Left renal cortex interstitium (tissue), 4 donors: ENCODE measurements at places on chromosomes 5 and 9.

- no peak for DNase-seq
Observed at GRCh38 chr5:175377816-175378215, 66.2 kb downstream of the DRD1 start.

DNA sequence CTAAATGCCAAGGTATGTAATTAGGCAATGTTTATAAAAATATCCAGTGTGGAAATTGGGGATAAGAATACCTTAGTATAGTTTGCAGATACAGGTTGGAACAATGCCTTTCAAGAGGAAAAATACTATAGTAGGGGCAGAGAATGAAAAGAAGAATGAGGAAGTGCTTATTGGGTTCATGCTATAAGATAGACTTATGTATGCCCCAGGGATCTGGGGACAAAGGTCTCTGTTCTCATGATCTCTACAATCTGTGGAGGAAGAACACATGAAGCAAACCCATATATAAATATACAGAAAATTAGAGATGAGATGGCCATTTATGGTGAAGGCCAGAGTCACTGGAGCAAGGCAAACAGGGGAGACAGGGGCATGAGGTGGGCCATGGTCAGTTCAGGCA lies 106.5 kb upstream of the DAB2 start:
- DNase-seq = no peak

- no peak for DNase-seq
Observed at GRCh38 chr9:68726489-68726888, 21.4 kb downstream of the PIP5K1B start.

GRCh38 chr5:16160706-16161105 lies 18.9 kb downstream of the MARCHF11 start:
- DNase-seq = no peak

- no peak for DNase-seq
Observed at GRCh38 chr5:45437752-45438151, 258.4 kb downstream of the HCN1 start.

DNA sequence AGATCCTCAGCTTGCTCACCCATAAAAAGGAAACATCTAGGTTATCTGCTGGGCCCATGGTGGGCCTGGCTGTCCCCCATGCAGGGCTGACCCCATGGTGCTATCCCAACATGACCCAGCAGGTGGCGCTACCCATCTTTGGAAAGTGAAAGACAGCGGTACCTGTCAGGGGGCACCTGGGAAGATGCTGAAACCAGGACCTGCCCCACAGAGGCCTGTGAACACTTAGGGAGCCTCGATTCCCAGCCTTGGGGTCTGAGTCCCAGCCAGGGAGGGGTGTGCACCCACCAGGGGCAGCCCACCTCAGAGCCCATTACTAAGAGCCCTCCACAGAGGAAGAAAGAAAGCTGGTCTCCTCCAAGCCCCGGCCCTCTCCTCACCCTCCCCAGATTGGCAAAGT lies 46.6 kb upstream of the IPPK start:
- no peak for DNase-seq

DNA sequence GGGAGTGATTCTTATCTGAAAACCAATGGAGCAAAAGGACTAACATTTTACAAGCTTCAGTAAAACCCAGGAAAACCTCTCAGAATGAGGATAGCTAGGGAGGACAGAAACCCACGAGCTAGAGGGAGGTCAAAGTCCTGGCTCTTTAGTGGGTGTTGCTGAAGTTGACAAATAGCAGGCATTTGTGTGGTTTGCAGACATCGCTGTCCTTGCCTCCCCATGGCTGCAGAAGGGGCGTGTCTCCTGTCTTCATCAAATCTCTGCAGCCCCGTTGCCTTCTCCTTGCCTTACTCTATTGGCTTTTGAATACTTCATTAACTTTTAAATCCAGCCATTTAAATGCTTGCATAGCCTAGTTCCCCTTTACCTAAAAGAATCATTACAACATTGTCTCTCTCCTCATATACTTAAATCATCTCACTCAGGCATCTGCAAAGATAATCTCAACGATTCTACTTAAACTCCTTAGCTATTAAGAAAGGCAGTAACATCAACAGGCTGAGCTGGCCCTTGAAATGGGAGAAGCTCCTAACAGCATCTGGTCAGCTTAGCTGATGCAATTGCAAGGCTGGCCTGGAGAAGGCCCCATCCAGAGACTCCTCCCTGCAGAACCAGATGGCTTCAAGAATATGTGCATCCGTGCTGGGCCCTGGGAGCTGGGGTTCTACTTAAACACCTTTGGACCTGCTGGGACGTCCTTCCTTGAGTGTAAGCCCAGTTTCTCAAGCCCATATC lies 152.8 kb upstream of the TAS2R1 start:
- DNase-seq = no peak

GRCh38 chr9:110933350-110934001 lies 104.8 kb downstream of the LPAR1 start:
- no peak for DNase-seq

- DNase-seq = no peak
Observed at GRCh38 chr5:930866-931265, 38.2 kb downstream of the TRIP13 start.

DNA sequence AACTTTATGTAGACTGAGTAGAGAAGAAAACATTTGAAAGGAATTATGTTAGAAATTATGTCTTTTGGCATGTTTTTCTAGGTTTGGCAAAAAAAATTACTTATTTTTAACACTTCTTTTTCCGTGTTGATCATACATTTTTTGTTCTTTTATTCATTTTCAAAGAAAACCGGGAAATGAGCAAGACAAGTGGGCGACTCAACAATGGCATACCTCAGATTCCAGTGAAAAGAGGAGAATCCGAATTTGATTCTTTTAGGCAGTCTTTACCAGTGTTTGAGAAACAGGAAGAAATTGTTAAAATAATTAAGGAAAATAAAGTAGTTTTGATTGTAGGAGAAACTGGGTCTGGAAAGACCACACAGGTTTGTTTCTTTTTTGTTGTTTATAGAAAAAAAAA lies 12.9 kb downstream of the YTHDC2 start:
- DNase-seq = no peak

DNA sequence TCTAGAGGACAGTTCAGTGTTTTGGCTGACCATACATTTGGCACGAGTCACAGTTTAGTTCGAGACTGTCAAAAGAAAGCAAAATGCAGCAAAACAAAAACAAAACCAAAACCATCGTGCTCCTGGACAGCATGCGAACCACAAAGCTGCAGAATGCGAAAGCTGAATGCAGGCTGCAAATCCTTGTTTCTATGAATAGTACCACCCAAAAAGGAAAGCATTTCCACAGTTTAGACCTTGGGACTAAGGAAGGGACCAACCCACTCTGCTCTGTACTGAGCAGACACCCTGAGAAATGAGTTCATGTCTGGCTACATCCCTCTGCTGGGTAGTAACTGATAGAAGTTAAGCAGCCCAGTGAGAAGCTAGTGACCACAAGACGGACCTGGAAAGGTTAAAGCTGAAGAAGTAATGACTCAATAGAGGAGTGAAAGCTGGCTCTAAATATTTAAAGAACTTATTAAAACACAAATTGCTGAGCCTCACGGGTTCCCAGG lies 3.9 kb downstream of the GCNT4 start:
- no peak for DNase-seq

- no peak for DNase-seq
Observed at GRCh38 chr9:23493219-23493618, 332.8 kb downstream of the ELAVL2 start.

DNA sequence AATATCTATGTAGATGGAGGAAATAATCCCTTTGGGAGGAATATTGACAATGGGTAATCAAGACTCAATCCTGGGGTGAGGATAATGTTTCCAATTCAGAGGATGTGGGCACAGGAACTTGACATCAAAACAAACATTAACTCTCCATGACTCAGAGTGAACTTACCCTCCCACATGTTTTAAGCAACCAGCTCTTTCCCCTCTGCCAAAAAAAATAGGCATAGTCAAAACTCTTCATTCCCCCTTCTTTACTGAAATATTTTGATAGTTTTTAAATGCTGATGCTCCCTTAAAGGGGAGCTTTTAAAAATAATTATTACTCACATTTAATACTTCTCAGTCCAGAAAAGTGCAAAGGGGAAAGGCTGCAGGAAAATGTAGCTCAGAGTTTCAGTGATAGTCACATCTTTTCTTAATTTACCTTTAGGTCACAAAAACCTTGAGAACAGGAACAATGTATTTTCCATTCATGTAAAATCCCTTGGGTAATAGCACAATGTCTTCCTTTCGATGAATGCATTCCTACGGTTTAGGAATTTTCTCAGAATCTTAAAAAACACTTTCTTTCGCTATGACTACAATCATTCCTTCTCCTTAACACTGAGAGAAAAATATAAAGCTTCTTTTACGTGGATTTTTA lies 298.4 kb upstream of the GRAMD2B start:
- no peak for DNase-seq

DNA sequence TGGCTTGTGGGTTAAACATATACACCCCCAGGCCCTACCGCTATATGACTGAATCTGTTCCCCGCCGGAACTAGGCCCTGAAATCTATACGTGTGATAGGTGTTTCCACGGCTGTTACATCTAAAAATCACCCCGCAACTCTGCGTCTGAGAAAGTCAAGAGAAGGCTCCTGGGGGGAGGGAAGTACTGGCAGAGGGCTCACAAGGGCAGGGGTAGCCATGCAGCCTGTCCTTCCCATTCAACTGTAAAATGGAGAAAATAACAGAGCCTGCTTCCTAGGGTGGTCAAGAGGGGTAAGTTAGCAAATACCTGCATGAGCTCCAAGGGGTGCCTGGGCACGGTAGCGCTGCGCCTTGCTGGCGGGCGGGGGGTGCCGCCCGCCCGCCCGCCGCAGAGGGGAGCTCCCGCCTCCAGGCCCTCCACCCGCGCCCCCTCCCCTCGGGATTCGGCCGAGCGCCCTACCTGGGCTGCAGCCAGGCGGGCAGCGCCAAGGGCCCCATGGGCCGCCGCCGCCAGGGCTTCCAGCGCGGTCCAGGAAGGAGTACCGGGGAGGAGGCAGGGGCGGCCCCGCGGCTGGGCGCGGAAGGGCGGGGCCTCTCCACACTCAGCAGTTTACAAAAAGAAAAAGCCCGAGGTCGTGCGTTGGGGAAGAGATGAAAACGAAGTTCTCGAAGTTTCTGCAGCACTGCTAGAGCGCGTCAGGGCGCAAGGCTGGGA lies at the start of gene HACD4:
HACD4 (minus strand) TSS at position 550 of the 717 bp plus-strand sequence; CDS start at position 500, 50 bp downstream.
- peak; percentile 9 for DNase-seq

GRCh38 chr9:34035656-34036055 lies 13.0 kb downstream of the UBAP2 start:
- DNase-seq = no peak

DNA sequence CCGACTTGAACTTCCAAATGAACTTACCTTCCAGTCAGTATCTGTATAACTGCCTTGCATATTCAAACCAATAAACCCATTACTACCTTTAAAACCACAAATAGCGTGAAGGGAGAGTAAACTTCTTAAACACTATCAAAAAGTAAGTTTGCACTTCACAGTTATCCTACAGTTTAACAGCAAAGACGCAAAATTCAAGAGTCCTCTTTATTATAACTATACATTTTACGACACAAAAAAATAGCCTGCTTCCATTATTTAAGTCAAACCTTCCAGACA lies 1.8 kb downstream of the PTBP3 start:
- DNase-seq = no peak

- no peak for DNase-seq
Observed at GRCh38 chr5:13519131-13519530, 425.4 kb downstream of the DNAH5 start.

- DNase-seq = no peak
Observed at GRCh38 chr5:142906863-142907671, 136.9 kb downstream of the ARHGAP26 start.

DNA sequence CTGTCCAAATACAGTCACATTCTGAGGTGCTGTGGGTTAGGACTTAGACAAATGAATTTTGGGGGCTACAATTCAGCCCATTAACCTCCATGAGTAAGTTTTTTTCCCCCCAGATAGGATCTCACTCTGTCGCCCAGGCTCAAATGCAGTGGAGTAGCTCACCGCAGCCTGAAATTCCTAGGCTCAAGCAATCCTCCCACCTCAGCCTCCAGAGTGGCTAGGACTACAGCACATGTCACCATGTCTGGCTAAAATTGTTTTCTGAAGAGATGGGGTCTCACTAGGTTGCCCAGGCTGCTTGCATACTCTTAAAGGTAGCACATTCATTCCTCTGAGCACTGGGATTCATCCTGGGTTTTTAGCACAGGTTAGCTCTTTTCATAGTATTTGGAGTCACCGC lies 22.2 kb downstream of the PPP2CA start:
- no peak for DNase-seq

DNA sequence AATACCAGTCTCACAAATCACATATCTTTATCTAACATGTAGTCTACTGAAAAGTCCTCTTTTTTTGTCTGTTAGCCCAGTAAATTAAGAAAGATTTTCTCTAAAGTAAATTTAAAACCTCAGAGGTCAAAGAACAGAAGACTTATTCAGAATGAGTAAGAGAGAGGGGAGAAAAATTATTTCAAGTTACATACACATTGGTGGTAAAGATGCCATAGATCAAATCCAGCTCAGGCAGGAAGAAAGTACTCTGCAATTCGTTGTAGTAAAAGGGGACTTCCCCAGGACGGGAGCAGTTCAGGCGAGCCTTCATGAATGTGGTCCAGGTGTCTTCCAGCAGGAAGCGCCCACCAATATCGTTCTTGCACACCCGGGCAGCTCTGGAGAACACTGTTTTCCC lies 344.1 kb downstream of the SEMA5A start:
- DNase-seq = no peak

DNA sequence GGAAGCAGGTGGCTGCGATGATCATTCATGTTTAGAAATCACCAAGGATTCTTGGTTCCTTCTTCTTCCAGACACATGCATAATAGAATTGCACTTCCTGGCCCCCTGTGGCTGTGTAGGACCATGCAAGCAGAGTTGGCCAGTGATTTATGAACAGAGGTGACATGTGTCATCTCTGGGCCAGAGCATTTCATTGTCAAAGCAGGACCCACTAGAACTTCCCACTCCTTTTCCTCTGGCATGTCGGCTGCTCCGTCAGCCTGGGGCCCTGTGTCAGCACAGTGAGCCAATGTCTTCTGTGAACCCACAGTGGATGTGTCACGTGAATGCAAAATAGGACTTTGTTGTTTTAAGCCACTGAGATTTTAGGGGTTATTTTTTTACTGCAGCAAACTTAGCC lies 59.2 kb downstream of the HSD17B3 start:
- DNase-seq = no peak

DNA sequence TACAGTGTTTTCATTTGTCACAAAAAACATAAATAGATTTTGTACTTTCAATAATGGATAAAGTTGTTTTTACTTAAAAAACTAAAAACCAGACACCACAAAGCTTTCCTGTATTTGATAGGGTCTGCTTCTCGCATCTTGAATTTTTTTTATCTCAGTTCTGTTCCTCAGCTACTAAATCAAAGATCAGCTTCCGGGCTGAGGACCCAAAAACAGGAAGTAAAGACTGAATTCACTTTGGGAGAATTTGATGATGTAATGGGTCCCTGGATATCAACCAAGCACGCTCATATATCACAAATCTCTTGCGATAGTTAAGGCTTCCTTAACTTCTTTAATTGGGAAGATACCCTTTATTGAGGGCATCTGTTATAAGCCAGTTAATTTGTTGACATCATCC lies 24.1 kb downstream of the ITK start:
- no peak for DNase-seq
